Activated CD8-positive, alpha-beta T cell treated with anti-CD3 and anti-CD28 coated beads for 36 hours (primary cell): ENCODE measurements at places on chromosomes 3 and 15. TPM values are rescaled to one million over a fixed set of nuclear protein-coding genes. Genes with fewer than 3 reads are reported as not detected.

ANKRD34C gene
- not detected for total RNA-seq

GRCh38 chr15:74841891-74842373 lies 1.0 kb downstream of the ULK3 start:
- H3K4me3 ChIP-seq = peak overlapping the region; percentile 90
- peak overlapping the region; percentile 82 for H3K27ac ChIP-seq
- peaks cover 20% of the 10 kb centered on the region for H3K36me3 ChIP-seq
- H3K27me3 ChIP-seq = no peaks in the 10 kb centered on the region

GRCh38 chr3:9390265-9390888 lies 7.0 kb upstream of the SETD5 start:
- no peak for DNase-seq
- H3K4me3 ChIP-seq = no peak overlapping the region
- H3K4me1 ChIP-seq = peaks cover 77% of the 10 kb centered on the region
- peaks cover 81% of the 10 kb centered on the region for H3K36me3 ChIP-seq

MNS1 gene
- 0.95 TPM for total RNA-seq

DNA sequence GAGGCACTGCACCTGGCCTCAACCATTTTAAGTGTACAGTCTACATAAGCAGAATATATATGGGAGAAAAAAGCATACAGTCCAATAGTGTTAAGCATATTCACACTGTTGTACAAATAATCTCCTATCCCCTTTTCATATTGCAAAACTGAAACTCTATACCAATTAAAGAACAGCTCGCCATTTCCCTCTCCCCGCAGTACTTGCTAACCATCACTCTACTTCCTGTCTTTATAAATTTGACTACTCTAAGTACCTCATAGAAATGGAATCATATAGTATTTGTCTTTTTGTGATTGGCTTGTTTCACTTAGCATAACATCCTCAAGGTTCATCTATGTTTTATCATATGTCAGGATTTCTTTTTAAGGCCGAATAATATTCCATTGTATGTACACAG lies 21.6 kb upstream of the TASOR start:
- H3K36me3 ChIP-seq = peaks cover 1% of the 10 kb centered on the region
- peak overlapping the region; percentile 1 for H3K4me3 ChIP-seq
- H3K27ac ChIP-seq = peak overlapping the region; percentile 68
- DNase-seq = peak; percentile 30
- no peaks in the 10 kb centered on the region for H3K27me3 ChIP-seq
- peaks cover 22% of the 10 kb centered on the region for H3K4me1 ChIP-seq

GRCh38 chr15:70610541-70610940 lies 152.8 kb downstream of the UACA start:
- no peak overlapping the region for H3K27ac ChIP-seq
- H3K27me3 ChIP-seq = peaks cover 9% of the 10 kb centered on the region
- no peak for DNase-seq
- no peak overlapping the region for H3K4me3 ChIP-seq
- H3K36me3 ChIP-seq = no peaks in the 10 kb centered on the region

DNA sequence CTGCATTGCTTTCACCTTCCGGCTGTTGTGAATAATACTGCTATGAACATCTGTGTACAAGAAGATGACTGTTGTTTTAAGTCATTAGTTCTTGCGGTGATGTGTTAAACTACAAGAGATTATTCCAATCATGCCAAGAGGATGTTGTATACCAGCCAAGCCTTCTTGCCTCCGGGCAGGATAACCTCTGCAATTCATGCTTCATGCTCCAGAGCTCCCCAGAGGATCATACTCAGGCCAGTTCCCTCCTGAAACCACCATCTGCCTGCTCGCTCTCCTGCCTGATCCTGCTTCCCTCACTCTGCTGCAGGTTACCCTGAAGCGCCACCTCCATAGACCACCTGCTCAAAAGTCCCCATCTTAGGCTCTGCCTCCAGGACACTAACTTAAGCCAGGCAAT lies 187.1 kb upstream of the PROK2 start:
- H3K36me3 ChIP-seq = no peaks in the 10 kb centered on the region
- no peaks in the 10 kb centered on the region for H3K4me1 ChIP-seq
- H3K4me3 ChIP-seq = no peak overlapping the region
- no peak for DNase-seq
- H3K27ac ChIP-seq = no peak overlapping the region

GCSAM gene
- total RNA-seq = 12.9 TPM

SLC2A2 gene
- total RNA-seq = not detected

MAPKBP1 gene
- 17.2 TPM for total RNA-seq

CLDN16 gene
- not detected for total RNA-seq

GRCh38 chr3:164879201-164879600 lies 199.1 kb downstream of the SI start:
- H3K36me3 ChIP-seq = no peaks in the 10 kb centered on the region
- DNase-seq = no peak
- H3K27ac ChIP-seq = no peak overlapping the region
- H3K4me1 ChIP-seq = no peaks in the 10 kb centered on the region

SCG3 gene
- total RNA-seq = not detected

- H3K27ac ChIP-seq = no peak overlapping the region
- peaks cover 8% of the 10 kb centered on the region for H3K4me1 ChIP-seq
- H3K36me3 ChIP-seq = peaks cover 3% of the 10 kb centered on the region
- H3K4me3 ChIP-seq = no peak overlapping the region
Measured at GRCh38 chr15:31503256-31503655, 176.6 kb downstream of the KLF13 start.

GOLGA6L9 gene
- total RNA-seq = 3.9 TPM

GRCh38 chr15:80259942-80260510 lies 8.0 kb upstream of the CTXND1 start:
- no peaks in the 10 kb centered on the region for H3K4me1 ChIP-seq
- DNase-seq = no peak
- H3K27me3 ChIP-seq = peaks cover 34% of the 10 kb centered on the region
- no peaks in the 10 kb centered on the region for H3K36me3 ChIP-seq
- no peak overlapping the region for H3K4me3 ChIP-seq
- no peak overlapping the region for H3K27ac ChIP-seq

- H3K27me3 ChIP-seq = no peaks in the 10 kb centered on the region
- no peak for DNase-seq
- H3K4me1 ChIP-seq = no peaks in the 10 kb centered on the region
- no peak overlapping the region for H3K27ac ChIP-seq
- H3K36me3 ChIP-seq = no peaks in the 10 kb centered on the region
- no peak overlapping the region for H3K4me3 ChIP-seq
Measured at GRCh38 chr3:29668728-29669127, 387.9 kb downstream of the RBMS3 start.

DNA sequence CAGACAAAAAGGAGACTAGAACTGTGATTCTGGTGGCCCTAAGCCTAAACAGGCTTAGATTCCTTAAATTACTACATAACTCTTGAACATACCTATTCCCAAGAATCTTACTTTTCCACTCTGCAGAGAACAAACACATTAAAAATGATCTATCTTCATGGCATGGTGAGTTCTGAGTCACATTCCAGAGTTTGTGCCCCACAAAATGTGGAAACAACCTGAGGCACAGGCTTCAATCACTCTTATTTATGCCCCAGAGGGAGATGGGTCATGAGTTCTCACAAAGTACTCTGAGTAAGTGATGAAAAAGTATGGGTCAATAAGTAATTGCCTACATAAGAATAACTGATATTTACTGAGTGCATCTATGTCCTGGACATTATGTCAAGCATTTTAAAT lies 137.5 kb upstream of the SLC2A2 start:
- peaks cover 56% of the 10 kb centered on the region for H3K36me3 ChIP-seq
- H3K27ac ChIP-seq = no peak overlapping the region
- H3K4me3 ChIP-seq = no peak overlapping the region
- no peaks in the 10 kb centered on the region for H3K27me3 ChIP-seq

DNA sequence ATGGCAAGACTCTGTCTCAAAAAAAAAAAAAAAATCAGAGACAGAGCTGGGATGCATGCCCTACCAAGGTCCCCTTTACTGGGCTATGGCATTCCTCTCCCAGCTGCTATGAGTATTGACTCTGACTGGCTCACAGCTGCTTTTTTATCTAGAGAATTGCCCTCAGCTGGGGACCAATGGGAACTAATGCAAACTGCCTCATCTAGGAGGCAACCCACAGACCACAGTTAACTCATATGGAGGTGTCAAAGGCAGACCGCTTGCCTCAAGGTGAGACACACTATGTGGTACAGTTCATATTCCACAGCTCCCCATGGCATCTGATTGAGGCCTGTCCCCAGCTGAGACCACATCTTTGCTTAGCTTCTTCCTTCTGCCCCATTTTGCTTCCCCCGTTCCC lies 183.5 kb upstream of the EOMES start:
- peaks cover 3% of the 10 kb centered on the region for H3K36me3 ChIP-seq
- DNase-seq = peak; percentile 71
- H3K4me1 ChIP-seq = peaks cover 47% of the 10 kb centered on the region
